ENCODE measurements at places on chromosomes 11 and 22.

DNA sequence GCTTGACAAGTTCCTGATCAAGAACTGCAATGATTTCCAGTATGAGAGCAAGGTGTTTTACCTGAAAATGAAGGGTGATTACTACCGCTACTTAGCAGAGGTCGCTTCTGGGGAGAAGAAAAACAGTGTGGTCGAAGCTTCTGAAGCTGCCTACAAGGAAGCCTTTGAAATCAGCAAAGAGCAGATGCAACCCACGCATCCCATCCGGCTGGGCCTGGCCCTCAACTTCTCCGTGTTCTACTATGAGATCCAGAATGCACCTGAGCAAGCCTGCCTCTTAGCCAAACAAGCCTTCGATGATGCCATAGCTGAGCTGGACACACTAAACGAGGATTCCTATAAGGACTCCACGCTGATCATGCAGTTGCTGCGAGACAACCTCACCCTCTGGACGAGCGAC, 12.0 kb downstream of the YWHAH start:
- no peak for DNase-seq

GRCh38 chr11:66115638-66116301, 45.7 kb downstream of the PACS1 start:
- DNase-seq, result no peak

DNA sequence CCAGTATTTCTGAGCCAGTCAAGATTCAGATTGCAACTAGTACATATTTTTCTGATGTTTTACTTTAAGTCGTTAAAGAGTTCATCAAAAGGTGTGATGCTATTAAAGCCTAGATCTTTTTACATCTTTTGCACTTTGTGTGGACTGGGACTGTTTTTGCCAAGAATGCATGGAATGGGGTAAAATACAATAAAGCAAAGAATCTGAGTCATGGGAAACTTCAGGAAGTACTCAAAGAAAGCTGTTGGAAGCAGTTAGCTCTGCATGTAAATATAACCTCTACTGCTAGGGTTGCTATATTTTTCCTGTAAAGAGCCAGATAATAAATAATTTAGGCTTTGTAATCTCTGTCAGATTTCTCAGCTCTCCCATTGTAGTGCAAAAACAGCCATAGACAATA, 20.9 kb downstream of the ATXN10 start:
- DNase-seq, result no peak

GRCh38 chr22:22810018-22810427, 77.6 kb upstream of the IGLL5 start:
- no peak for DNase-seq

GRCh38 chr11:126797457-126798169, 203.0 kb downstream of the KIRREL3 start:
- no peak for DNase-seq

DNA sequence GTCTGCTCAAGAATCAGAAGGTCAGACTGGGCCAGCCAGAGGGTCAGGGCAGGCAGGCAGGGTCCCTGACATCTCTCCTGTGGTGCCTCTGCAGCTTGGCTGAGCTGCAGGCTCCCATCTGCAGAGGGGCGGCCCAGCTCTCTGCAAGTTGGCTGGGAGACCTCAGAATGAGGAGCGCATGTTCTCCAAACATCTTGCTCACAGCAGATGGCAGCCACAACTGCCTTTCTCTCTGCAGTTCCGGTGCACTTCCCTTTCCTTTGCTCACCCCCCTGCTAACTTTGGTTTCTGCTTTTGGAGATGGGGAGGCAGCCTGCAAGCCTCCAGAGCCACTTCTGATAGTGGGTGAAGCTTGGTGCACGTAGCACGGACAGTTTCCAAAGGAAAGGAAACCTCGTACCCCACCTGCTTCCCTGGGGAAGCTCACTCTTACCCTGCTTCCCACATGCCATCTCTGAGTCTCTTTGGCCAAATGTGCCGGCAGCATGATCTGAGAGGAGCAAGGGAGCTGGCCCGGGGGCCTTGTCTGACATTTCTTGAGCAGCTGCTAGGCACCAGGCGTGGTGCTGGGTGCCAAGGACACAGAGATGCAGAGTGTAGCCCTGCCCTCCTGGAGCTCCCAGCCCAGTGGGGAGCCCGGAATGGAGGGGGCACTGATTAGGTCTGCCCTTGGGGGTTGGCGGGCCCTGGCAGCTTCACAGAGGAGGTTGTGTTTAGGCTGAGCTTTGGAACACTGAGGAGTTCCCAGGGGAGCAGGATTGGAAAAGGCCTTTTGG, 18.2 kb downstream of the DAGLA start:
- no peak for DNase-seq

DNA sequence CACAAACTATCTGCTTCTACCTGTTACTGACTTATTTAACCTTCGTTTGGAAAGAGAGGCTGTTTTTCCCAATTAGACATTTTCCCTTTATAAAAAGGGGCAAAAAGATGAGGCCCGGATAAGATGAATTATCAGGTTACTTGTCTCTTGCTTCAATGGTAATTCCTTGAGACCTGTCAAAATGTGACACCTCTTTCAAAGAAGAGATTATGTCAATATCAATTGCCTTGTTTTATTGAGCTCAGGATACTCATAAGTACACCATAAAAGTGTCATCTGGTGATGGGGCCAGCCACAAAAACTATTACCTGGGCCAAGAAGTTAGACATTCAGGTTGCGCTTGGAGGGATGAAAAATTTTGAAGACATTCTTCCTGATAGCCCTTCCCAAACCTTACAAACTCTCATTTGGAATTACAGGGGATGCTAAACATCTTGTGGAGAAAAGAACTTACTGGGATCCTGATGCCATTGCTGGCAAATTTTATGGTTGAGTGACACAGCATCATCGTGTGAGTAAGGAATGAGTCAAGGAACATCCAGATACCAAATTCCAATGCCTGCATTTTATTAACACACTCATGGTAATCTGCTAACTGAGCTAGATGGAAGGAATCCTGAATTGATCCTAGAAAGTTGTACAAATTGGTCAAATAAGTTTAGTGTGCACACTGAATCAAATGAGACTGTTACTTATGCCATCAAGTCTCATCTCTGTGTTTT, 1071.2 kb downstream of the LRRC4C start:
- DNase-seq, result no peak

All from NCI-H1092 treated with DMSO at 0.1 percent for 48 hours (cell line).